NCI-H2081 treated with DMSO at 0.1 percent for 48 hours (cell line): ENCODE measurements at places on chromosomes 7 and 10.

- no peak for DNase-seq
These were observed 138.1 kb upstream of the BET1 start for GRCh38 chr7:94142281-94142680.

DNA sequence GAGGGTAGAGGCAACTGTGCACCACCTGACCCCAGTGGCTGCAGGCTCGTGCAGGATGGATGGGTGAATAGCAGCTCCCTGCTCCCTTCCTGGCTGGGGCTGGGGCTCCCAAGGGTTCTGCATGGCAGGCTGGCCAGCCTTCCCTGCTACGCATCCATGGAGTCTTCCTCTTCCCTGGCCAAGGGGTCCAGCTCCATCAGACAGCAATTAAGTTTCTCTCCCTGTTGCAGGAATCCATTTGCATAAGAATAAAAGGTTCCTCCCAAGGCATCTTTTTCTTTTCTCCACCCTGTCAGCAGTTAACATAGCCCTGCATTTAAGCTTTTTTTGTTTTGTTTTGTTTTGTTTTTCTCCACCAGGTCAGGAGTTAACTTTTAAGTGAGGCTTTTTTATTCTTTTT is 10.0 kb upstream of the CPA2 start:
- no peak for DNase-seq

GRCh38 chr7:7051206-7051877 is 131.0 kb upstream of the C1GALT1 start:
- DNase-seq: no peak

- DNase-seq: no peak
These were observed 236.6 kb upstream of the ZNF32 start for GRCh38 chr10:43885252-43885651.

DNA sequence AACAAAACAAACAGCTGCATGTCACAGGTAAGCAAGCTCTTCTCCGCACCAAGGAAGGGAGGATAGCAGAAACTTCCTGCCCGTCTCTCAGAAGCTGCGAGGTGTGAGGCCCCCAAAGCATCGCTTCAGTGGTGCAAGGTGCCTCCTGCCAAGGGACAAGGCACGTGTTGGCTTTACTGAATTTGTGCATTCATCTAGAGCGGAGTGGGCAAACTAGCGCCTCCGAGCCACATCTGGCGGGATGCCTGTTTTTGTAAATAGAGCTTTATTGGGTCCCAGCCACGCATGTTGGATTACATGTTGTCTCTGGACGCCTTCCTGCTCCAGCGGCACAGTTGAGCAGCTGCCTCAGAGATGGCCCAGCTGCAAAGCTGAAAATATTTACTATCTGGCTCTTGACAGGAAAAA is 27.7 kb downstream of the PHYH start:
- DNase-seq: no peak

DNA sequence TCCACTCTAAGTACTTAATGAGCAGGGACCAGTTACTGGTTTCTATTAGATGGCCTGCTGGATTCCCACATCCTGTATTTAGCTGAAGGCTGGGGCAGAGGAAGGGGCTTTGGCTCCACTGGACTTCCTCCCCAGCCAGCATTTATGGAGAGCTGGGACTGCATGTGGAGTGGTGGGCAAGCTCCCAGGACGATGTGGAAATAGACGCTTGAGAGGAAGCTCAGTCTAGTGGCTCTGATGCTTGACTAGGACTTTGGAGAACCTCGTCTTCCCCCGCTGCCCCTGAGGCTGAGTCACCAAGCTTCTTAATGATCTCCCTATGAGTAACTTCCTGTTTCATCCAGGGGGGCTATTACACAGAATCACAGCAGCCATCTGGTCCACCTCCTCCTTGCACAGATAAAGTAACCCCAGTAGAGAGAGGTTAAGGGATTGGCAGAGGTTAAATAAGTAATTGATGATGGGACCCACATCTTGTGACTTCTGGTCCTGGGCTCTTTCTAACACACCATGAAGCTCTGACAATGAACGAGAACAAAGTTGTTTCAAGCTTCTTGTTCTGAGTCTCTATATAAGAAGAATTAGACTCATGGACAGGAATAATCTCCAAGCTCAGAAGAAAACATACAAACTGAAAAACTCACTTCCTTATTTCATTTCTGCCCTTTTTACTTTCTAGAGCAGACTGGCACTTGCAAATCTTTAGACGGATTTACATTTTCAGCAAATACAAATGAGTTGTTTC is 126.2 kb downstream of the PRPF18 start:
- DNase-seq: no peak

- DNase-seq: no peak
These were observed 324 bp upstream of the TET1 start for GRCh38 chr10:68559841-68560185.

DNA sequence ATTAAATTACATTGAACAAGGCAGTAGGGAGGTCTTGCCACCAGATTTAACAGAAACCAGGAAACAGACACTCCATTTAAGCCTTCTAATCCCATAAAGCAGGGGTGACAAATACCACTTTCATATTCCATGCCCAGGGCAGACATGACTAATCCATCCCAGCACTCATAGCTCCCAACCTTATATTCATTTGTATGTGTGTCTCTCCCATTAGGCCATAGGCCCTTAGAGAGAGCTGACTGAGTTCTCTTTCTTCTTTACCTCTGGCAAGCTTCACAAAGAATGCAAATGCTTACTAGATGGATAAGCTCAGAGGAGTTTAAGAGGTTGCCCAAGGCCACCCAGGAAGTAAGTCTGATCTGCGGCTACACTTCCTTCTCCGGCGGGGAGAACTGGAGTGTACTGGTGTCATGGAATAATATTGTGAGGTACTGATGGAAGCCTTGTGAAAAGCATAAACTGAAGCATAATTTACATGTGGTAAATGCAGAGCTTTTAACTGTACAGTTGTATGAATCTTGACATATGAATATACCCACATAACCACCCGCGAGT is 239.7 kb upstream of the HABP2 start:
- no peak for DNase-seq

- DNase-seq: no peak
These were observed 466.3 kb downstream of the SEMA3D start for GRCh38 chr7:84720456-84721097.

DNA sequence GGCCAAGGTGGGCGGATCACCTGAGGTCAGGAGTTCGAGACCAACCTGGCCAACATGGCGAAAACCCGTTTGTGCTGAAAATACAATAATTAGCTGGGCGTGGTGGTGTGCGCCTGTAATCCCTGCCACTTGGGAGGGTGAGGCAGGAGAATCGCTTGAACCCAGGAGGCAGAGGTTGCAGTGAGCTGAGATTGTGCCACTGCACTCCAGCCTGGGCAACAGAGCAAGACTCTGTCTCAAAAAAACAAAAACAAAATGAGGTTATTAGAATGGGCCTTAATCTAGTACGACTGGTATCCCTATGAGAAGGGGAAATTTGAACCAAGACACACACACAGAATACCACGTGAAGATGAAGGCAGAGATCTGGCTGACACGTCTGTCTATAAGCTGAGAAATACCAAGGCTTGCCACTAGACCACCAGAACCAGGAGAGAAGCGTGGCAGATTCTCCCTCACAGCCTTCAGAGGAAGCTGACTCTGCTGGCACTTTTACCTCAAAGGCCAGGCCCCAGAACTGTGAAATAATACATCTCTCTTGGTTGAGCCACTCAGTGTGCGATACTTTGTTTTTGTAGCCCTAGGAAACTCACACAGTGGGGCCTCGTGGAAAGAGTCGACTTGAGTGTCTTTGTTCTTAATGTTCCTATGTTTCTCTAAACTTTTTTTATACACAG is 59.6 kb downstream of the TMEM209 start:
- DNase-seq: no peak

DNA sequence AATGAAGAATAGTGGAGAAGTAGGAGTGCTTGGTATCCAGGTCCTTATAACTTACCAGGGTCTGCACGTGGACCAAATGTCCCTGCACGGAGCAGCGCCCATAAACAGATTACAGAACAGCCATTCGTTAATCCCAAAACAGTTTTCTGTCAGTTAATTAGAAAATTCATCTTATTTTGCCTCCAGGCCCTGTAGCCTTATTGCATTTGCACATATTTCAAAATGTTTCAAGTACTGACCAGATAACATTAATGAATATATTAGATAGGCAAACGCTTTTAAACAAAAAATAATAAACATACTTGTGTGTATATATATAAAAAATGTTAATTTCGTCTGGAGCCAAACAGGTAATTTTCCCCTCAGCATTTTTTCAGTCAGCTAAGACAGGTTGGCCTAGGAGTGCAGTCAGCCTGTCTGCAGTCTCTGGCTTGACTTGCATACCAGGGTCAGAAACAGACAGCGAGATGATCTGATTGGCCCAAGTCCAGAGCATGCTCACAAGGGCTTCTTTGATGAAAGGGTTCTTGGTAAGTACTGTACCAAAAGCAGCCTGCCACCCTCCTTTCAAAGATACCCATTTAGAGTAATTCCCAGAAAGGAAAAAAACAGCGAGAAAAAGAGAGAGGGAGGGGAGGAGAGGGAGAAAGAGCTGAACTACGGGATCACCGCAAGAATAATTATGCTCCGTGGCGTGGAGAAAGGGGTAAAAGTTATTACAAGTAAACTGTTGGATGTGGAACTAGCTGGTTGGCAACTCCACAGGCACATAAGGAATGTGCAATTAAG is 194.4 kb upstream of the TCF7L2 start:
- no peak for DNase-seq

DNA sequence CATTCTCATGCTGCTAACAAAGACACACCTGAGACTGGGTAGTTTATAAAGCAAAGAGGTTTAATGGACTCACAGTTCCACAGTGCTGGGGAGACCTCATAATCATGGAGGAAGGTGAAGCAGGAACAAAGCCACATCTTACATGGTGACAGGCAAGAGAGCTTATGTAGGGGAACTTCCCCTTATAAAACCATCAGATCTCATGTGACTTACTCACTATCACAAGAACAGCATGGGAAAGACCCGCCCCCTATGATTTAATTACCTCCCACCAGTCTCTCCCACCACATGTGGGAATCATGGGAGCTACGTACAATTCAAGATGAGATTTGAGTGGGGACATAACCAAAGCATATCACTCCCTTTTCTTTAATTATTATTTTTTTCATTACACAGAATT is 16.6 kb downstream of the COL28A1 start:
- no peak for DNase-seq

- no peak for DNase-seq
These were observed 58.1 kb downstream of the CAV1 start for GRCh38 chr7:116582806-116583444.

DNA sequence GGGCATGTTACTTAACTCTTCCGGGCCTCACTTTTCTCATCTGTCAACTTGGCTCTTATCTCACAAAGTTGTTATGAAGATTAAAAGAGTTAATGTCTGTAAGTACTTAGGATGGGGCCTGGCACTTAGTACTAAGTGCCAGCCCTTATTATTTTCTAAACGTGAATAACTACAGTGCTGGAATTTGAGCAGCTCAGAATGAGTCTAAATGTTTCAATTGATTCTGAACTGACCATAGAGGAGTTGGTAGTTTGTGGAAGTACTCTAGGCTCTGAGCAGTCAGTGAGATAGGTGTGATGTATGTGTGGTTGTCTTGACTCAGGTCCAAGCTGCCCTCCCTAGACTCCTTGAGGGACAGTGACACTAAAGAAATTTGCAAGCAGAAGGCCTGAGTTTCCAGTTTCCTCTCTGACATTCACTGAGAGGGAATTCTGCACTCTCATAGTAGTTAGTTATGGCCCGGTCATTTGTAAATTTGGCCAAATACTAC is 18.5 kb upstream of the JAZF1 start:
- DNase-seq: no peak

DNA sequence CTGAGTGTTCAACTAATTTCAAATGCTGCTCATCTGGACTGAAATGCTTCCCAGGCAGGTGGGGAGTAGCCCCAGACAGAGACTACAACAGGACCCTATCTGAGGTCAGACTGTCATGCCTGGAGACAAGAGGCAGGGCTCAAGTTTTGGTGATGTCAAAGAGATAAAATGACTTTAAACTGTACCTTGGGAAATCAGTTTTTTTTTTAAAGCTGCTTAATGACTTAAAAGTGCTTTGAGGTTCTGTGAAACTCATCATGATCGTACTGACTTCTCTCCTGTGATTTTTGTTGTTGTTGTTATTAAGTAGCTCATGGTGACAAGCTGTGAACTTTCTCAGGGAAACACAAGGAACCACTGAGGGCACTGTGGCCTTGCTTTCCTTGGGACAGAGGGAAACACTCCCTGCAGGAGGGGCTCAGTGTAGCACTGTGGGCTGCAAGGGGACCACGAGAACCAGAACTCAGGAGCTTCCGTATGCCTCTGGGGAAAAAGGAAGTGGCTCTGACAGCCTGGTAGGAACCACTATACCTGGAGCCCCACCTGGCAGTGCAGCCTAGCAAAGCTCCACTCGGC is 9.5 kb downstream of the HIPK2 start:
- no peak for DNase-seq

GRCh38 chr7:100374601-100375000 is 1.3 kb downstream of the PILRA start:
- no peak for DNase-seq

DNA sequence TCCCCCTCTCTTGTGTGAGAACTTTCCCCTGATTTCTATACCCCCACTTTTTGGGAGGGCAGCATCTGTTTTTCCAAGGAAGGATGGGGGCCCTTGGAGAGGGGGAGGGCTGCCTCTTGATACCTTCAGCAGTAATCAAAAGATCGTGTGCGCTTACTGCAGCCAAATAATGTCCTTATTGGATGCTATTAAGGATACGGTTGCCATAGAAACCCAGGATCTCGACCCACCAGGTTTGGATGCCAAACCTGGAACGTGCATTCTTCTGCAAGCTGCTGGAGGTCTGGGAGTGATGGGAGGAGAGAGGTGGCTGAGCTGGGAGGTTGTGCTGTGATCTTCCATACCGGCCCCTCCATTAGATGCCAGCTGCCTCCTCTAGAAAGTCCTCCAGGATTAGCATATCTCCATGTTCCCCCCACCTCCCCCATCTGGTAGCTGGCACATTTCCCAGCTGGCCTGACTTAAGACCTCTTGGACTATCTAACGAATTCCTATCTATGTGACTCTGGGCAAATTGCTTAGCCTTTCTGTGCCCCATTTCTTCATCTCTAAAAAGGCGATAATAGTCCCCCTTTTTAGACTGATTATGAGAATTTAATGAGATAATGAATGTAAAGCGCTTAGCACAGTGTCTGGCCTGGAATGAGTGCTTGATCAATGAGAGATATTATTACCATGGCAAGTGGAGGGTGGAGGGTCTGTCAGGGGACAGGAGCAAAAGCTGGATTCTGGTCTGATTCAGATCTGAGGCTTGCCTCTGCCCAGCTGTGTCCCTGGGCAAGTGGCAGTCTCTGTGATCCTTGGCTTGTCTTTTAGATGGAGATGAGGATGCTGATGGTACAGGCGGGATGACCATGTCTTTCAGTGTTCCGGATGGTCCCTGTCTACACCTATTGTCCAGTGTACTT is 78.5 kb upstream of the PCBD1 start:
- DNase-seq: no peak

DNA sequence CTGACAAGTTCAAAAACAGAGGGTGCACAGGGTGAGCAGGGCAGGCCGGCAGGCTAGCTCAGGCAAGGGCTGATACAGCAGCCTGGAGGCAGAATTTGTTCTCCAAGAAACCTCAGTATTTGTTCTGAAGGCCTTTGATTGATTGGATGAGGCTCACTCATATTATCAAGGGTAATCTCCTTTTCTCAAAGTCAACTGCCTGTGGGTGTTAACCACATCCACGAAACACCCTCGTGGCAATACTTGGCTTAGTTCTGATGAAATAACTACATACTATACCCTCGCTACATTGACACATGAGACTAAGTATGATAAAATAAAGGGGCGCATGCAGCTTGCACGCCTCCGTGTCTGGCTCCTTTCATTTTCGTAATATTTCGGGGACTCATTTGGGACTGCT is 4.4 kb upstream of the PPP2R2D start:
- no peak for DNase-seq

- no peak for DNase-seq
These were observed 90.3 kb upstream of the CTTNBP2 start for GRCh38 chr7:117963264-117964197.

GRCh38 chr10:90642650-90643049 is 215.2 kb downstream of the HTR7 start:
- no peak for DNase-seq
